ENCODE measurements at places on chromosomes 5 and 9. TPM values are rescaled to one million over a fixed set of nuclear protein-coding genes. Genes with fewer than 3 reads are reported as not detected.

GRCh38 chr5:68528821-68529273 is 313.3 kb downstream of the PIK3R1 start:
- no peak for DNase-seq

DNA sequence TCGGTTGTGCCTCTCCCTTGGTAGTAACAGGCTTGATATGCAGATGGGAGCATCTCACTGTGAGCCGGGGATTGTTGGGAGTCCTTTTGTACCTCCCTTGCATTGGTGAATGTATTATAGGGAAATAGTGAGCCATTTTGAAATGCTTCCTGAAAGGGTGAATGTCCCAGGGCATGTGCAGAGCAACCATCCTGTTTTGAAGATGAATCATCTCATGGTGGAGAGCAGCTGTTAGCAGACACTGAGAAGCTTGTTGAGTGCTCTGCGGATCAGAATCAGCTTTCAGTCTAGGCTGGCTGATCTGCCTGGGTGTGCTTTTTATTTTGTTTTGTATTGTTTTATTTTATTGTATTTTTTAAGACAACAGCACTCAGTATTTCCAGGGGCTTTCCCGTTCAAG is 29.7 kb downstream of the SLC36A1 start:
- DNase-seq: no peak

GRCh38 chr5:3878267-3878666 is 282.6 kb downstream of the IRX1 start:
- no peak for DNase-seq

GRCh38 chr9:128394379-128395168 is 23.4 kb downstream of the URM1 start:
- DNase-seq: no peak

GRCh38 chr9:406886-407654 is 192.4 kb downstream of the DOCK8 start:
- no peak for DNase-seq

The SIMC1 gene
- 25.7 TPM for total RNA-seq

The BASP1 gene
- total RNA-seq: 77.8 TPM
